ENCODE measurements at places on chromosomes 13 and 19.

- DNase-seq: no peak
Observed at GRCh38 chr19:54532528-54532927, 29.9 kb downstream of the LAIR2 start.

GRCh38 chr13:101572456-101572855 lies 120.0 kb downstream of the ITGBL1 start:
- DNase-seq: no peak

- no peak for DNase-seq
Observed at GRCh38 chr19:18338541-18338940, 1.9 kb upstream of the PGPEP1 start.

DNA sequence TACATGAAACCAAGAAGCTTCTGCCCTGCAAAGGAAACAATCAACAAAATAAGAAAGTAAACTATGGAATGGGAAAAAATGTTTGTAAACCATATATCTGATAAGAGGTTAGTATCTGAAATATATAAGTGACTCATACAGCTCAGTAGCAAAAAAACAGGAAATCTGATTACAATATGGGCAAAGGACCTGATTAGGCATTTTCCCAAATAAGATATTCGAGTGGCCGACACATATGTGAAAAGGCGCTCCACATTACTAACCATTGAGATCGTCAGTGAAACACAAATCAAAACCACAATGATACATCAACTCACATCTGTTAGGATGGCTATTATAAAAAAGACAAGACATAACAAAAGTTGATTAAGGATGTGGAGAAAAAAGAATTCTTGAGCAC lies 2818.6 kb upstream of the PCDH20 start:
- DNase-seq: peak; percentile 13

- DNase-seq: no peak
Observed at GRCh38 chr19:16527334-16527935, 14.8 kb downstream of the CHERP start.

GRCh38 chr13:98476106-98476505 lies 100.8 kb downstream of the STK24 start:
- DNase-seq: peak; percentile 74

- DNase-seq: no peak
Observed at GRCh38 chr19:40578442-40578908, 1.8 kb downstream of the SHKBP1 start.

- no peak for DNase-seq
Observed at GRCh38 chr19:6226012-6226411, 53.8 kb downstream of the MLLT1 start.

DNA sequence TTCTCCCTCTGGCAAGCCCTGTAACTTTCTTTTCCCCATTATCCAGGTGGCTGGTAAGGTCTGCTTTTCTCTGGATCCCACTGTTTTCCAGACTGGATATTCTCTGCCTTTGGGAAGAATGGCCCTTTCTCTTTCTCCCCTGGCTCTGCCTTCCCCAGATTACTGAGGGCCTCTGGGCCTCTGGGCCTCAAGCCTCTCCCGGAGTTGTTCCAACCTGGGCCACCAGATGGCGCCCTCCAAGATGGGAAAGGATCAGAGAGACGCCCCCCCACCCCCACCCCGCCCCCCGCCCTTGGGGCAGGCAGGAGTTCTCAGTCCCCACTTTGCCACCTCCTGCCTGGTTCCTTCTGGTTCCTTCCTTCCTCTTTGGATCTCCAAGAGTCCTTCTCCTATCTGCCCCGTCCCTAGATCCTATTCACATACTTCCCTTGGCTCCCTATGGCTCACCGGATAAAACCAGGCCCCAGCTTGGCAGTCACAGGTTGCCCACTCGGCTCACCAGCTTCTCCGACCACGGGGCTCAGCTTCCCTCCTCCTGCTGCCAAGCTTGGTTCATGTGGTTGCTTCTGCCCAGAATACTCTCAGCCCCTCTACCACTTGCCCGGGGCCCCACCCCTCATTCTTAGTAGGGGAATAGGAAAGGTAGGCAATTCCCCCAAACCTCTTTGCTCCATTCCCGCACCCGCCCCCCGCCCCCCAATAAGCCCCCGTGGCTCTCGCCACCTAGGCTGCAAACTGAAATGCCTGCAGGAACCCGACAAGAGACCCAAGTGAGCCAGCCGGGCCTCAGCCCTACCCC lies 13.1 kb downstream of the EPS8L1 start:
- DNase-seq: peak; percentile 85

- no peak for DNase-seq
Observed at GRCh38 chr13:99087954-99088491, 110.2 kb upstream of the DOCK9 start.

DNA sequence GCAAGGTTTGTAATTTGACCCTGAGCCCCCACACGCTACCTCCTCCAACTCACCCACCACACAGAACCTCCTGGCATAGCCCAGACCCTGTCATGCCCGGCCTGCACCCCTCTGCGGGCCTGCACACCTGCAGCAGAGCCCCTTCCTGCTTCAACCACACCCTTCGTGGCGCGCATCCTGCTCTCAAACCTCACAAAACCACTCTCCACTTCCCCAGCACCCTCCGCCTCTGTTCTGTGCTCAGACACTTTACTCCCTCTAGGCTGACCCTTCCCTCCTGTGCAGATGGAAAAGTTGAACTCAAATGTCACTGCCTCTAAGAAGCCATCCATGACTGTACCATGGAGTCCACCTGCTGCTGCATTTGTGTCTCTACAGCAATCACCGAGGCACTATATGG lies 28.5 kb downstream of the FAAP24 start:
- no peak for DNase-seq

- DNase-seq: peak; percentile 78
Observed at GRCh38 chr13:111177081-111177711, 62.1 kb downstream of the ARHGEF7 start.

- peak; percentile 55 for DNase-seq
Observed at GRCh38 chr13:36453516-36453915, 21.2 kb downstream of the CCNA1 start.

DNA sequence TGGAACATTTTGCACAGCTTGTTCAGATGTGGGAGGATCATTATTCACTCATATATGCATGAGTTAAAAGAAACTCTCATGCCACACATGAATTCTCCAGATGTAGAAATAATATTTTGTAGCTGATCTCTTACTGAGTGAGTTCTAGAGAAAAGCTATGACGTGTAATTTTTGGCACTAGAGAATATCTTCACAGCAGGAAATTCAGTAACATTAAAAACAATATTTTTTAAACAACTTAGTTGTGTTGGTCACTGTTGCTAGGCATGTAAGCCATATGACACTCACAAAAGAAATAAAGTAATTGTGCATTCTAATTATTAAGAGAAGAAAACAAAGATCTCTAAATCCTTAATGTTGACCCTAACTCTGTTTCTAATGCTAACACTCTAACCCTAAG lies 371.4 kb upstream of the SLC10A2 start:
- DNase-seq: no peak

DNA sequence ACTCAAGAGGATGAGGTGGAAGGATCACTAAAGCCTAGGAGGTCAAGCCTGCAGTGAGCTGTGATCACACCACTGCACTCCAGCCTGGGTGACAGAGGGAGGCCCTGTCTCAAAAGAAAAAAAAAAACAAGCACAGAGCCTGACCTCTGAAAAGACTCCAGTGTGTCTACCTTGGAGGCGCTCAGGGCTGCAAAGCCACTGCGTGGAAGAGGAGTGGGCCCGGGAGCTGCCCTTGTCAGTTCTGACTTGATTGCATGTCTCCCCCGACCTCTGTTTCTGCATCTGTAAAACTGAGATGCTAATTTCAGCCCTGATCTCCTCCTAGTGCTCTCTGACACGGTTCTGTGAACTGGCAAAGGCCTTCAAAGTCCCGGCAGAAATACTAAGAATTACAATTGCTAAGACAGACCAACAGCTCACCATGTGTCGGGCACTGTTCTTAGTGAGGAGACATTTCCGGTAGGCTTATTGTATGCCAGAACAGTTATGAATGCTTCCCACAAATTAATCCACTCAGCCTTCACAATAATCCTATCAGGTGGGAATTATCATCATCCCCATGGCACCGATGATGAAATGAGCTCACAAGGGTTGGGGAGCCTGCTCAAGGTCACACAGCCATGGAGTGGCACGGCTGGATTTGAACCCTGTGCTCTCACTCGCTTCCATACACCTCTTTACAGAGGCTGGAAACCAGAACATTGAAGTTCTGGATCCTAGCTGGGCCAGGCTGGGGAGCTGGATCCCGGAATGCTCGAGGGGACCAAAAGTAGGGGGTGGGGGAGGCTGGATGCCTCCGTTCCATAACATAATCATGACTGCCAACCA lies 3.5 kb downstream of the AKT2 start:
- DNase-seq: no peak

All from astrocyte of the hippocampus (primary cell).